Left renal pelvis (tissue), 4 donors: ENCODE measurements at places on chromosomes 5 and 9. TPM values are rescaled to one million over a fixed set of nuclear protein-coding genes. Genes with fewer than 3 reads are reported as not detected.

DNA sequence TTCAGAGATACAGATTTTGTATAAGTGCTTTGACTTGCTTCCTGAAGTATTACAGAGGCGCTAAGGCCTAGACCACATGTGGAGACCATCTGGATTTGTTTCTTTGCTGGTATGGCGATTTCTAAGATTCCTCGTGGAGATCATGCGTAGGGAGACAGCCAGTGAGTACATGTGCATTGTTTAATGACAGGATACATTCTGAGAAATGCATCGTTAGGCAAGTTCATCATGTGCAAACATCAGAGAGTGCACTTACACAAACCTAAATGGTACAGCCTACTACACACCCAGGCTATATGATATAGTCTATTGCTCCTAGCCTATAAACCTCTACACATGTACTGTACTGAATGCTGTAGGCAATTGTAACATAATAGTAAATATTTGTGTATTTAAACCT lies 16.5 kb upstream of the CEP120 start:
- no peak for DNase-seq

- DNase-seq = no peak
Observed at GRCh38 chr9:86217076-86217755, 42.2 kb downstream of the C9orf153 start.

GRCh38 chr5:142306077-142306502 lies 18.7 kb downstream of the SPRY4 start:
- DNase-seq = no peak

DNA sequence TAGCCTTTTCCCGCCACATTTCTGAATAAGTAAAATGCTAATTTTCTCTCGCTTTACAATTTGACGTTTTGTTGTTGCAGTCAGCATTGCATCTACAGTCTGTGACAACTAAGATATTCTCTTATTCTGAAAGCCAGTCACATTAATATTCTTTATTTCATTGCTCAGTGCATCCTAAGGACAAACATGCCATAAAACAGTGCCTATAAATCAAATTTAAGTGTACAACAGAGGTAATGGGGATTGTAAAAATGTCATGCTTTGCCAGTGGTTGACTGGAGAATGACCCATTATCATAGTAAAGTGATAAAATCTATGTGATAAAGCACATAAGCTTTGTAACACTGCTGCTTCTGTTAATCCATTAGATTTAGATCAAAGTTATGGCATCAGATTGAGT lies 1850.0 kb upstream of the ACO1 start:
- DNase-seq = no peak

GRCh38 chr5:158920736-158921135 lies 179.0 kb downstream of the EBF1 start:
- no peak for DNase-seq

- DNase-seq = no peak
Observed at GRCh38 chr5:167999182-167999581, 292.3 kb upstream of the WWC1 start.

The CA9 gene
- 0.67 TPM for polyA plus RNA-seq
